Amniotic epithelial cell (primary cell): ENCODE measurements at places on chromosomes 7 and 10.

GRCh38 chr7:155509725-155510551 is 36.4 kb downstream of the CNPY1 start:
- no peak for DNase-seq

DNA sequence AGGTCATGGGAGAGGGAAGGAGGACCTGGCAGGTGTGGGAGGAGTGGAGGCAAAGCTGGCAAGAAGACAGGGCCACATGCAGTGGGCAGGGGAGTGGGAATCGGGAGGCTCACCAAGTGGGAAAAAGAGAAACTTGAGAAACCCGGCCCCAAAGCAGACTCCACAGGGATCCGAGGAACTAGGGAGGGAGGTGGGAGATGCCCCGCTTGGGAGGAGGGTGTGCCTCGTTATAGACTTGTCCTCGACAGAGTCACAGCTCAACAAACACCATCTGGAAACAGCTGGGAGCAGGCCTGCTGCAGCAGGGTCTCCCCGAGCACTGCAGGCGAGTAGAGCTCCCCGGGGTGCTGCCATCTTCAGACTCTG is 54.8 kb downstream of the MKI67 start:
- no peak for DNase-seq

DNA sequence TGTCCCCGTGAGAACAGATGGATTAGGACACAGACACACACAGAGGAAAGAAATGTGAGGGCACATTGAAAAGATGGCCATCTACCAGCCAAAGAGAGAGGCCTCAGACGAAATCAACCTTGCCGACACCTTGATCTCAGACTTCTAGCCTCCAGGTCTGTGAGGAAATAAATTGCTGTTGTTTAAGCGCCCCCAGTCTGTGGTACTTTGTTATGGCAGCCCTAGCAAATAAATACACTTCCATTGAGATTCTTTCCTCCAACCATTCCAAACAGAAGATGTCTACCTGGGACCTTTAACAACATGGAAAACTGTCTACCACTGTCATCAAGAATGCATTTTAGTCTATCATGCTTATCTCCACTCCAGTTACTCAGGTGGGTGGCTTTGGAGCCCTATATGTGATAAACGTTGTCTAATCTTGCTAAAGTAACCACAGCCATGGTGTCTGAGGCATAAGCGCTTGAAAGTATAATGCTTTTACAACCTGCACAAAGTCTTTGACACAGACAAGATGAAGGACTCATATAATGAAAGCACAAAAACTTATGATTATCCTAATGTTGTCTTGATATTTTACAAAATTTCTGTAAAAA is 244.3 kb downstream of the MTERF1 start:
- peak; percentile 39 for DNase-seq

DNA sequence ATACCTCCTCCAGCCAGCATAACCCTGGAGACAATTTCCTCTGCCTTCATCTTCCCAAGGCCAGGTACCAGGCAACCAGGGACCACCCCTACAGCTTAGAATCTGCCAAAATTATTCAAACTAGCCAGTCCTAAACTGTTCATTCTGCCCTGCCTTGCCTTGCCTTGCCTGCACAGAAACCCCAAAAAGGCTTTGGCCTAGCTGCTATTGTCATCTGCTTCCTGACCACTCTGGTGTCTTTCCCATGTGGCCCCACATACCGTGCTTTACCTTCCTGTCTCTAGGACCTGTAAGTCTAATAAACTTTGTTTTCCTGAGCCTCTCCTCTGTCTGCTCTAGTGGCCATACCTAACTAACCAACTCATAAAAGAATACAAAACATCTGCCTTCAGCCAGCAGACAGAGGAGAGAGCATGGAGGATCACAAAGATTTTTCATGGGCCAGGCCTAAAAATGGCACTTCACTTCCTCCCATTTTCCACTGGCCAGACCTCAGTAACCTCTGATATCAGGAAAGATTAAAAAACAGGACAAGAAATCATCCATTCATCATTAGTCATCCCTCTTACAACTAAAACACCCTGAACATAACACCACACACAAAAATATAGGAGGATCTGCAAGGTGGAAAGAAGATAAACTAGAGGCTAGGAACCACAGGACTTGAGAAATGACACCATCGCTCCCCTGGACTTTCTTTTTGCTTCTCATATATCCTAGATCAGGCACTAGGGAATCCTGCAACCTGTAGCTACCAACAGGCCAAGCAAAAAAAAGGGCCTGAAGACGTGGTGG is 51.5 kb downstream of the IMMP2L start:
- peak; percentile 3 for DNase-seq

GRCh38 chr10:125797424-125797823 is 21.8 kb upstream of the MMP21 start:
- no peak for DNase-seq
